ENCODE measurements at places on chromosomes 5 and 9. TPM values are rescaled to one million over a fixed set of nuclear protein-coding genes. Genes with fewer than 3 reads are reported as not detected.

DNA sequence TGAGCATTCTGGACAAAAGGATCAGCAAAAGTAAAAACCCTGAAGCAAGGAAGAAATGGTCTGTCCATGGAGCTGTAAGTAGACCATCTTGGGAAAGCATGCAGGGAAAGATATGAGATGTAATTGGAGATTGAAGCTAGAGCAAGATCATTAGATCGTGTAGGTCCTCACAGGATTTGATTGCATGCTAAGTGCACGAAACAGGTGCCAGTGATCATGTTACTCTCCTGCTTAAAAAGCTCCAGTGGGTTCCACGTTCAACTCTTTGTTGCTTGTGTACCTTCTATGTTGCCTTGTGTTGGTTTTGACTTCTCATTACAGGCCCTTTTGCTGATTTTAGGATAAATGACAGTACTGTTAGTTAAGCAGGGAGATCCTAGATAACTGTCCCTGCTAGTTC is 442.0 kb downstream of the DMRT2 start:
- DNase-seq, result no peak

GRCh38 chr5:5979761-5980537 is 398.4 kb downstream of the MED10 start:
- DNase-seq, result no peak

DNA sequence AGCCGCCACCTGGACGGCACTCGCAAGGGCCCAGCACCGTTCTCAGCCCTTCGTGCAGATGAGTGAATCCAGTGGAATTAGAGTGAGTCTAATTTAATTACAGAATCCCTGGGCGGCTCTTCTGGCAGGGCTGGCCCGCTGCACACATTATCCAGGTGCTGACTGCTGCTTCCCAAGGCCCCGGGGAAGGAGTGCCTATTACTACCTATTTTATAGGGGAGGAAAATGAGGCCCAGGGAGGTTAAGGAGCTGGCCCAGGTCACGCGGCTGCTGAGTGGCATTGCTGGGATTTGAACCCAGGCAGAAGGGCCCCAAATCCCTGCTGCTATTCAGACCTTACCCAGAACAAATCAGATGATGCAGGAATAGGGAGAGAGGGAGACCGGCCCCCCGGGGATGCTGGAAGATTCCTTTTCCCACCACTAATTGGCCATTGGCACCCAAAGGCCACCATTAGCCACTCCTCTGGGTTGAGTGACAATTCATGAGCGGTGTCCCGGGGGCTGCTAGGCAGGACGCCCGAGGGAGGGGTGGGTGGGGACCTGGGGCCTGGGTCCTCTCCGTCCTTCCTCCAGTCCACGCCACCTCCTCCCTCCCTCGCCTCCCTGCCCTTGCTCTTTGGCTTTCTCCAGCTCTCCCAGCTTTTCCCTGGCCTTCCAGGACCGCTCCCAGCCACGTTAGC is 10.3 kb upstream of the QRFP start:
- DNase-seq, result no peak

DNA sequence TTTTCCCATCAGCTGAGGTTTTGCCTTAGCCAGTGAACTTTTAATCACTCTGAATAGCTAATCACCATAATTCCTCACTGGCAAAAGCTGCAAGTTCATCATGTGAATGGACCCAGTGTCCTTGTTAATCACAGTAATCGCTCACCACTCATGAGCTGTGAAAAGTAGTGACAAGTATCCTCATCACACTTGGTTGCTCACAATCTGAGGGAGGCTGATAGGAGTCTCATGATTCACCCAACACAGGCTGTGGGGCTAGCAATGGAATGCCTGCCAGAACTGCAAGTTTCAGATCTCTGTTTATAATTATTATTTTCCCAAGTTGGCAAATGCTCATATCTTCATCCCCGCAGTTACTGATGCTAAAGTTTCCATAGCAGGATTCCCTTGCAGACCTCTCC is 467.2 kb downstream of the KIF4B start:
- no peak for DNase-seq

DNA sequence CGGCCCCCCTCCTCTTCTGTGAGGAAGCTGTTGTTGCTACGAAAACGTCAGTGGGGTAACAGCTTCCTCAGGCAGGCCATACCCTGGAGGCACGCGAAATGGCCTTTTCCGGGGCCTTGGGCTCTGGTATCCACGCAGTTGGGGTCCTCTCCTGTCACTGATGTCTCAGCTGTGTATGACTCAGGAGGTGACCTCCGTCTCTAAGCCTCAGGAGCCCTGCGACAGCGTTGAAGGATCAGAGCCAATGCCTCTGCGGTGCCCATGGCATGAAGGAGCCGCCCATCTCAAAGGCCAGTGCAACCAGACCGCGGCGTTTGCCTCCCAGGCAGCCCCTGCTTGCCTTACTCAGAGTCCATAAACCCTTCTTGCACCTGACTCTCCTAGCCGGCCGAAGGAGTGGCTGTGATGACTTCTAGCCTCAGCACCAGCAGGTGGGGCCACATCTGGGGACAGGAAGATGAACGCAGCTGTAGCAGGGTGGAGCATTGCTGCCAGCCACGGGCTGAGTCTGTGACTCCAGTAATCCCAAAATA is 1.0 kb upstream of the MXD3 start:
- DNase-seq, result no peak

DNA sequence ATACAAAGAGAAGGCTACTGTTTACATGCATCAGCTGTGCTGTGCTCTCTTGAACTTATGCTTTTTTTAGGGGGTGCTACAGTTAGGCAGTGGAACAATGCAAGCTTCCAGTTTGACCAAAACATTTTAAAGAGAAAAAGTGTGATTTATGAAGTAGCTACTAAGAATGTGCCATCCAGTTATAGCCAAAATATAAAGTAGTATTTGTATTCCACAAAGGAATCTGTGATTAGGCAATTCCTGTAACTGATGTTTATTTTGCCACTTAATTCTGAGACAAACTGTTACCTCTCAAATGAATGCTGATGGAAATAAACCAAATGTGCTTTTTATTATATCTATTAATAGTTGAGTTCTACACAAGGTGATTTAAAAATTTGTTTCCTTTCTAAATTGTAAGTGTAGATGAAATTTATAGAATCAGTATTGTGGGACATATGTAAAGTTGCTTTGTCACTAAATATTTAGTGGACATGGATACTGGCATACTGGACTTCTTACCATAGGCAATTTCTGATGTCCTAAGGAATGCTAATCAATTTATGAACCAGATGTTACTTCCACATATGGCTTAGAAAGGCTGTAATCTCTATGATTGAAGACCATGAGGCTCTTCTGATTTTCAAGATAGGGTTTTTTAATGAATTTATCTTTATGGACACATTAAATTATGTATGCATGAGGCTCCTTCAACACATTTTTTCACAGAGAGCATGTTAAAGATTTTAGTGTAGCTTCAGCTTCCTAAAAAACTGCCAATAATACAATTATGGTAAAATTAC is 410.2 kb downstream of the PRR16 start:
- DNase-seq, result no peak

DNA sequence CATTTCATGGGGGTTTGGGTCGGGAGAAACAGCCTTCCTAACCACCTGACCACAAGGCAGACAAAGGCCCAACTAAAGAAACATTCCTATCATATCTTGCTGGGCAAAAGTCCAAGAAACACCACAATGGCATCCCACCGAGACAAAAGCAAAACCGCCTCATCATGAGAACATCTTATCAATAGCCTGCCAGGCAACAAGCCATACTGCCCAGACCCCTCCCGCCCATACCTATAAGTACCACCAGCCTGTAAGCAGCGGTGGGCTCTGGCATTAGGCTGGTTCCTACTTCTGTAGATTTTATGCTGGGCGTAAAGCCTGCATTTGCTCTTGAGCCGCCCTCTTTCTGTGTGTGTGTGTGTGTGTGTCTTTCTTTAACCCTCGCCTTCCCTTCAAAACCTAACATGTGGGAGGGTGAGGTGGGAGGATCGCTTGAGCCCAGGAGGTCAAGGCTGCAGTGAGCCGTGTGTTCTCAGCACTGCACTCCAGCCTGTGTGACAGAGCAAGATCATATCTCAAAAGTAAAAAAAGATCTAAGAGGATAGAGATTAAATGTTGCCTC is 56.9 kb downstream of the PDE6A start:
- DNase-seq, result no peak

GRCh38 chr5:108418197-108418596 is 36.3 kb upstream of the FBXL17 start:
- no peak for DNase-seq

GRCh38 chr5:115840873-115841272 is 492 bp downstream of the ATG12 start:
- no peak for DNase-seq

- DNase-seq, result no peak
Measured at GRCh38 chr5:132099076-132099748, 25.6 kb downstream of the CSF2 start.

DNA sequence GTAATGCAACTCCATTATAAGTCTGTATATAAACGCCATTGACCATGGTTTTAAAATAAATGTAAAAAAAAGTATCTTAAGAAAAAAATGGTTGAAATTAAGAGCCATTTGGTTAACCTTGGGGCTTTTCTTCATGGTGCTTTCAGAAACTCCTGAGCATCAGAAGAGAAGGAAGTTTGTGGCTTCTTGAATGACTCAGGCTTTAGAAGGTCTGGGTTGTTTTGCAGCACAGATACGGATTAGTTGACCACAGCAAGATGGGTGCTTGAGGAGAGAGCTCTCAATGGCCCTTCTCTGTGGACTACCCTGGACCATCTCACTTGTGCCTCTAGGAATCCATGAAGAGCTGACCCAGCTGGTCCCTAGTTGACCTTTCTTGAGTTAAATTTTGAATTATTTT is 189.5 kb downstream of the TMEM38B start:
- no peak for DNase-seq

GRCh38 chr5:95768731-95769130 is 37.6 kb downstream of the RHOBTB3 start:
- no peak for DNase-seq

DNA sequence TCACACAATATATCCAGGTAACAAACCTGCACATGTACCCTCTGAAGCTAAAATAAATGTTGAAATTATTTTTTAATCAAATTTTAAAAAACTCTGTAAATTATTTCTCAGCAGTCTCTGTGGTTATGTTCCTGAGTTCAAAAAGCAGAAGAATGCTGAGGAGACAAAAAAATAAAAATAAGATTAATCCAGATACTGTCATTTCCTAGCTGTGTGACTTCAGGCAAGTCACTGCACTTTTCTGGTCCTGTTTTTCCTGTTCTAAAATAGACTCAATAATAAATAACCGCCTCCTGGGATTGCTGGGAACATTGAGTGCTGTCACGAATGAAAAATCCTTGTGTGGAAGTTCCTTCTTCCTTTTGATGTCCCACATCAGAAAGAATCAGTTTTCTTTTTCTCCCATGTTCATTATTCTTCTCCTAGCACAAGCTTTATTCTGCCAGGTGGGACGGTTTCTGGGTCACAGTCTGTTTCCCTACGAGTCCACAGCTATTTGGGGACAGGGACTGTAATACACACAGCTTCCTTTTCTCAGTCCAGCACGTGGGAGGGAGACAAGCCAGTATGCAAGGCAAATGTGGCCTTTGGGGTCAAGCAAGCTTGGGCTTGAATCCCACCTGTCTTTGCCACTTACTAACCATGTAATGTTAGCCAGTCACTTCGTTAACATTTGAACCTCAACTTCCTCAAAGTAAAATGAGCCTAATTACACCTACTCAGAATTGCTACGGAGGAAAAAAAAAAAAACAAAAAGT is 156.9 kb downstream of the TRIM32 start:
- no peak for DNase-seq

DNA sequence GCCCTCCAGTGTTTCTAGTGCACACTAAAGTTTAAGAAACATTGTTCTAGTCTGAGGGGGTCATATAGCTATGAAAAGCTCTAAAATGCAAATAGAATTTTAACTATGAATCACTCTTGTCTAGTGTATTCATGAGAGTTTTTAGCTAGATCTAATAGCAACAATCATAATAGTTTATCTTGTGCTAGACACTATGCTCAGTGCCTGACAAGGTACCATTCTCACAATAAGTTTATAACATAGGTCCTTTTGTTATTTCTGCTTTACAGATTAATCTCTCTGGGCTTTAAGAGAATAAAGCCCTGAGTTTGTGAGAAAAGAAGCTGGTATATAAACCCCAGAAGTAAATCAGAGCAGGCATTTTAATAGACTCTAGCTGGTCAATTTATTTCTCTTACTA is 2120.7 kb downstream of the MAT2B start:
- no peak for DNase-seq

- DNase-seq, result no peak
Measured at GRCh38 chr5:100517301-100517974, 17.7 kb upstream of the FAM174A start.

GRCh38 chr9:130661451-130662098 is 2.8 kb upstream of the PRDM12 start:
- DNase-seq, result no peak

- DNase-seq, result no peak
Measured at GRCh38 chr5:95883185-95884016, 60.9 kb upstream of the GLRX start.

HTR1A gene
- polyA plus RNA-seq, result not detected

Measured in pancreas (tissue), 10 donors.